IPS DF 6.9 (cell line): ENCODE measurements at places on chromosomes 16 and 17.
A peak's percentile ranks its signal among the peaks of the same experiment; 100 is the strongest.

- DNase-seq: no peak
Observed at GRCh38 chr16:49858200-49859124, 2.5 kb upstream of the ZNF423 start.

DNA sequence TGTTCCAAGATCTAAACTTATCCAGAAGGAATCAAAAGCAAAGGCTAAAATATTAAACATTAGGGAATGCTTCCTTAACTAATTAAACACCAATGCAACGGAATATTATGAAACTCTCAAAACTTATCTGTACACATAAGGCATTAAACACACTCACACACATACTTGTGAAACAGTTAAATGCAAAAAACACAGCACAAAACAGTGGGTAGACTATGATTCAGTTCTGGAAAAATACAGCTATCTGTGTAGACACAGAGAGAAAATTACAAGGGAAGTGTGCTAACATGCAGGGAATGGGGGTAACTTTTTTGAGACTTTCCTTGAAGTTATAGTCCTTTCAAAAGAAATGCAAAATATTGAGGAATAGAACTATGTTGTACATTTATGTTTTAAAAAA, 36.7 kb upstream of the CCL1 start:
- no peak for DNase-seq

GRCh38 chr17:79304884-79305283, 230.3 kb downstream of the ENGASE start:
- DNase-seq: no peak

GRCh38 chr16:8850279-8850885, 18.4 kb downstream of the CARHSP1 start:
- no peak for DNase-seq

- no peak for DNase-seq
Observed at GRCh38 chr16:88421871-88422433, 31.1 kb upstream of the ZFPM1 start.

DNA sequence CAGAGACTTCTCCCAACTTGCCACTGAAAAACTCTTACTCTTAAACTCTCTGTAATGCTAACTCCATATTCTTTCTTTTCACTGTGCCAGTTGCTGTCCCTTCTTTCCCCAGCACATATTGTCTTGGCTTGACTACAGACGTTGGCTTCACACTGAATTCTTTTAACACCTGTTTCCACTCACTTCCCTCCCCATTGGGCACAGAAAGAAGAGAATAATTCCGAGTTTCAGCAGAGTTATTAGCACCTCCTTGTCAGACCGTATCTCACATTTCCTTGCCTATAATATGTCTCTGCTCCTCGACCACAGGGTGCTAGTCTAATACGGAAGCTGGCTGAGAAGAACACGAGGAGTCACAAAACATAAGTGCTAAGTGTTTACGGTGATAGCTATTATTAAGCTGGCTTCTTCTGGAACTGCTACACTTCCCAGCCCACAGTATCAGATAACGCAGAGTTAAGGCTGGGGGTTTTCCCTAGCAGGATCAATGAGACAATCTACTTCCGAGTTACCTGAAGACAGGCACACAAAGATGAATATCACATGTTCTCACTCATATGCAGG, 188.5 kb upstream of the CDH8 start:
- DNase-seq: no peak

DNA sequence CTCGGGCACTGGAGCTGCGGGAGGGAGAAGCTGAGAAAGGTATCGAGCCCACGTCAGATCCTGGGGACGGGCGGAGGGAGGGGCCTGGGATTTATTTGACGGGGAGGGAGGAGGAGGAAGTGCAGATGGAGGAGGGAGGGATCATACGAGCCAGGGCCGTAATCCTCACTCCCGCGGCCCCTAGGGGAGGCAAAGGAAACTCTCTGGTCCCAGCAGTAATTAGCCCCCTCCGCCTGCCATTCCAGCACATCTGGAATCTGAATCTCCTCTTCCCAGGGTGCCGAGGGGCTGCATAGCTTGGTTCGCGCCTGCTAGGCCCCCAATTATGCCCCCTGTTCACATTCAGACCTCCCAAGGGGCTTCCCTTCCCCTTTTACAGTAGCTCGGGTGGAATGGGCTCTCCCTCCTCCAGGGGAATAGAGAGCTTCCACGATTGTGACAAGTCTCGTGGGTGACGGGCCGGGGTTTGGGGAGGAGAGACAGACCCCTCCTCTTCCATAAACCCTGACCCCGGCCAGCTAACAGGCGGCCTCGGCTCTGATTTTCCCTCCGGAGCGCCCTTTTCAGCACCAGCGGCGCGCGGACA, at the start of gene SEZ6L2:
Gene SEZ6L2, minus strand, starts transcription at position 35 of the 586 bp plus-strand sequence. CDS start 531 bp downstream, outside the sequence.
- peak; percentile 85 for DNase-seq

DNA sequence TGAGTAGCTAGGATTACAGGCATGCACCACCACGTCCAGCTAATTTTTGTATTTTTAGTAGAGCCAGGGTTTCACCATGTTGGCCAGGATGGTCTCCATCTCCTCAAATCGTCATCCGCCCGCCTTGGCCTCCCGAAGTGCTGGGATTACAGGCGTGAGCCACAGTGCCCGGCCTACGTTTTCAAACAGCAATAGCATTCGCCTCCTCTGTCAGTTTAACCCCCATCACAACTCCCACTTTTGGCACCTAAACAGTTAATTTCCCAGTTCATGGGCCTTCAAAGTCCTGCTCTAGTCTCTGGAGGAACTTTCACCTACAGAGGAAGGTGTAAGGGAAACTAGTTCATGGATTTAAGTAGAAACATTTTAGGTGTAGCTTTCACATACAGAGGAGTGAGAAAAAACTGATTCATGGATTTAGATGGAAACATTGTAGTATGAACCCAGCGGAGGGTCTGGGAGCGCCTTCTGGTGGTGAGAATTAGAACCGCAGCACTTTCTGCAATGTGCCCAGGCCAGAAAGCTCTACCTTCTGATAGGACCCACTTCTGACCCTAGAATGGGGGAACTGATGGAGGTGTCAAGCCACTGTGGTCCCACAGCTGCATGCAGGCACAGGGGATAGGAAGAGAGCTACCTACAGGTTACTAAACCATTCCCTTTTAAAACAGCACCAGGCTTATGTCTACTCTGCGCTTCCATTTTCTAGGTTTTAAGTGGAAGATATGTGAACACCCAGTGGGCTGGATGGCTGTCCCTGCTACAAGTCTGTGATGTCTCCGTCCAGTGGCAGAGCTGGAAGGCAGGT, 12.0 kb upstream of the MEOX1 start:
- DNase-seq: no peak

DNA sequence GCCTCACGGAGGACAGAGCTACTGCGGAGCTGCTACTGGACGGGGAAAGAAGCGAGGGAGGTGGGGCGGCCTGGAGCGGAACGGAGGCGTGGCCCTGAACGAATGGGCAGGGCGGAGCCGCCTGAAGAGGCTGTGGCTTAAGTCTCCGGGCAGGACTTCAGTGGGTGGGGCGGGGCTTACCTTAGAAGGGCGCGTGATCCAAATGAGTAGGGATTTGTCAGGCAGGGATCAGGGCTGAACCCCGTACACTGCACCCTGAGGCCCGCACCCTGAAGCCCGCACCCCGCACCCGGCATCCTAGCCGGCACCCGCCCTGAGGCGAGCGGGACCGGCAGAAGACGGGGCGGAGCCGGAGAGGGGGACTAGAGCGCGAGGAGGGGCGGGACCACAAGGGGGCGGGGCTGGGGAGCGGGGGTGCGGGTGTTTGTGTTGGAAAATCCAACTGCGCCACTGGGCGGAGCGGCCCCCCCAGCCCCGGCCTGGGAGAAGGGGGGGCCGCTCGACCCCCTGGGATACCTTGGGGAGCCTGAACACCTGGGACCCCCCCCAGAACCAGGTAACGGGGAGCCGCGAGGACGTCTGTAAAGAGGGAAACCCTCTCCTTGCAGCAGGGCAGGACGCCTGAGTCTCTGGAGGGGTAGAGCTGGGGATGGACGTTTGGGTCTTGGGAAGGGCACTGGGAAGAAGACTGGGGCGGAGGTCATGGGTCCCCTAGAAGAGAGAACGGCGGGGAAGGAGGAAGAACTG, at the start of gene KDM6B:
Gene KDM6B, plus strand, starts transcription at position 423 of the 747 bp plus-strand sequence. CDS start 11,338 bp downstream, outside the sequence.
- DNase-seq: no peak

- DNase-seq: no peak
Observed at GRCh38 chr16:88677721-88678120, 8.6 kb downstream of the SNAI3 start.

DNA sequence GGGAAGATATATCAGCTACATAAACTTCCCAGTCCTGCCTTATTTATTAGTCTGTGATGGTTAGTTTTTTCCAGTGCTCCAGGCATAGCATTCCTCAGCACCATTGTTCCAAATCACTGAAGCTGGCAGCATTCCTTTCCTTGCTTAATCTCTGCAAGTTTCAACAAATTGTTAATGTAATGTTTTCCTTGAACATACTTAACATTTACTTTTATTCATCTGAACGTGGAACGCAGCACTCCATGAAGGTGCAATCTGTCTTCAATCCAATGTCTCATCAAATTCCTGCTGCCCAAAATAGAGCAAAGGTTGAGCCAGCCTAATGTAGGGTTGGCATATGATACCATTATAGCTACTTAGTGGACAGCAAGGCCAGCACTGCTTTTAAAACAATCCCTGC, 441.1 kb upstream of the RBFOX1 start:
- no peak for DNase-seq

DNA sequence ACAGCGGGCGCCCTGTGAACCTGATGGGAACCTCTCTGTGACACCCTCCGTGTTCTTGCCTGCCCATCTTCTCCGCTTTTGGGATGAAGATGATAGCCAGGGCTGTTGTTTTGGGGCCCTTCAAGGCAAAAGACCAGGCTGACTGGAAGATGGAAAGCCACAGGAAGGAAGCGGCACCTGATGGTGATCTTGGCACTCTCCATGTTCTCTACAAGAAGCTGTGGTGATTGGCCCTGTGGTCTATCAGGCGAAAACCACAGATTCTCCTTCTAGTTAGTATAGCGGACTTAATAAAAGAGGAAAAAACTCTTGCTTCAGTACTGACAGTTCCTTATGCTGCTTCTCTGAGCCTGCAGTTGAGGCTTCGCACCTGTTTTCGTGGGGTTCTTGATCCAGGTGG, 10.5 kb downstream of the CDK5RAP3 start:
- DNase-seq: no peak

- DNase-seq: no peak
Observed at GRCh38 chr16:46788891-46789474, 40.8 kb upstream of the MYLK3 start.

DNA sequence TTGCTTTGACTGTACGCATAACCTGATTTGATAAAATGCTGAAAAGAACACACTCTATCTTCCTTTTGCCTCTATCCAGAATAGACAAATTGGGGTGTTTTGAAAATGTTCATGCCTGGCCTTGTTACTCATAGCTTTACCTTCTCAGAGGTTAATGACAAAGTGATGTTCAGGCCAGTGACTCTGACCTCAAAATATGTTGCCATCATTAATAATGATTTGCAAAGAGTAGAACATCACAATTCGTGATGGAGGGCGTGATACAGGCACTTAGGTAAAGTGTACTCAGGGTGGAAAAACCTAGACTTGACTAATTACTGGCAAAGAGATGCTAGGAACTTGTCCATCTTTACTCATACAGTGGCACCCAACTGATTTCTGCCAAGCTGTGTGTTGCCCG, 656.6 kb upstream of the SOX9 start:
- DNase-seq: no peak

DNA sequence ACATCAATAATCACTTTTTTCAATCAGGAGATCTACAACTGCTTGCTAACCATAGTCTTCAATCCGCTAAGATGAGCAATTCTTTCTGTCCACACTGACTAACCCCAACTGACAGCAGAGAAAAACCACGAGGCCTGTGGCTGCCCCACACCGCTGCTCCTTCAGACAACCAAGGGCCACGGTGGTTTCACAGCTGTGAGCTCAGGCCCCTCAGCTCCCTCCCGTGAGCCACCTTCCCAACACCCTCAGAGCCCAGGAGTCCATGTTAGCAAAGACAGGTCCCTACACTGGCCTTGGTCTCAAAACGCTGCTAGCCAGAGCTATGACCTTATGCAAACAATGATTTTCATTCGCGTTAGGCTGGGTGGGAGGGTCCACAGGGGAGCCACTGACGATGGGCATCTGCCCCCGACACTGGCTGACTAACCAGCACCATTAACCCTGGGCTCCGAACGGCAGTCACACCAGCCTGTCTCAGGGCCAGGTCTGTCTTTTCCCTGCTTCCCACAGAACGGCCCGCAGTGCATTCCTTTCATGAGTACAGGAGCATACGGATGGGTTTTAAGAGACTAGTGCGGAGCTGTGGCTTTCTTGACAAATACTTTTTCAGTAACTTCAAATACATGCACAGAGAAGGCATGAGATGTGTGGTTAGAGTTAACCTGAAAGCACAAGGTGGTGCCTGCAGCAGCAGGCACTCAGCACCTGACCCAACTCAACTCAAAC, 67.3 kb downstream of the ANKRD11 start:
- no peak for DNase-seq

DNA sequence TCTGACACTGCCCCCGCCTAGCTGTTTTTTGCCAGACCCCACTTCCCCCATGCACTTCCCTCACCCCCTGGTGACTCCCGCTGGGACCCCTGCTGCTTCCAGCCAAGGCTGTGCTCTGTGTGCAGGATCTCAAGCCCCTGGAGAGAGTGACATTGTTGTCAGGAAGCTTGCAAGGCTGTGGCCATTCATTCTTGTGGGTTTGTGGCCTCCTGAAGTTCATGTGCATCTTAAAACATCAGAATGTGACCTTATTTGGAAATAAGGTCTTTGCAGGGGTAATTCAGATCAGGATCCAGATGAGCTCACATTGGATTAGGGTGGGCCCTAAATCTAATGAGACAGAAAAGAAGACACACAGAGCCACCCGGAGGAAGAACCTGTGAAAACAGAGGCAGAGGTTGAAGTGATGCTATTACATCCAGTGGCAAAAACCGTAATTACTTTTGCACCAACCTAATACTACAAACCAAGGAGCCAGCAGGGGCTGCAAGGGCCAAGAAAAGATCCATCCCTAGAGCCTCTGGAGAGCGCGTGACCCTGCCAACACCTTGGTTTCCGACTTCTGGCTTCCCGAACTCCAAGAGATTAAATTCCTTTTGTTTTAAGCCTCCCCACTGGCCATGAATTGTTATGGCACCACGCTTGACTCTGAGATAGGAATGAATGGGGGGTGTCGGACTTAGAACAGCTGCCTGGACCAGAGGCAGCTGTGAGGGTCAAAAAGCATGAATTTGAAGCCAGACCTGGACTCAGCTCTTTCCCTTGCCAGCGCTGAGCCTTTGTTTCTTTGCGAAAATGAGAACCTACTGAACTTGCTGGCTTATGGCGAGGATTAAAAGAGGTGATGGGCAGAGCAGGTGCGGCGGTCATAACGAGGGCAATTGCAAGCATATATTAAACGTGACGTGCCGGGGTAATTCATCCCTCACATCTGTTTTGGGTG, 75.5 kb downstream of the BMERB1 start:
- peak; percentile 16 for DNase-seq
